T-helper 22 cell (primary cell): ENCODE measurements at places on chromosomes 1 and 21.

DNA sequence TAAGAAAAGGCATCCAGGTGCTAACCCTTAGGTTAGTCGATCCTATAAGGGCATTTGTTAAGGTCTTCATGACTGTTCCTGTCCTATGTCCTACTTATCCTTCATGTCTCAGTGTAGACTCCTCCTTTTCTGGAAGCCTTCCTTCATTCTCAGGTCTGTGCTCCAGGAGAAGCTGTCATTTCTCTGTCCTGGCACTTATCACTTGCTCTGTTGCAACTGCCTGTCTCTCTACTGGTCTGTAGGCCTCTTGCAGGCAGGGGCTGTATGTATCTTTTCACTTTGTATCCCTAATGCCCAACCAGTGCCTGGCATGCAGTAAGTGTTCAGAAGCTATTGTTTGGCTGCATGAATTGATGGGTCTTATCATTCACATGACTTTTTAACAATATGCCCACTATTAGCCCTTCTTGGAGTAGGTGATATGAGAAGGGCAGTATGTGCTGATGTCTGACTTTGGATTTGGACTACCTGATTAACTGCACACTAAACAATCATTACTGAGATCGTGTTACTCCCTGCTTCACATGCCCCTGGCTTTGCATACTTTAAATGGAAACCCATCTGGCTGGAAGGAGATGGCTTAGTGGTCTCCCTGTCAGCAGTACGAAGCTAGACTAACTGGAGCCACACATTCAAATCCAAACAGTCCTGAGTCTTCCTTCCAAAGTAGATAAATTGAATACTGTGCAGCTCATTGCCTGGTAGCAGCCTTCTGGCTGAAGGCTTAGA lies 88.8 kb downstream of the RGL1 start:
- no peak for DNase-seq

DNA sequence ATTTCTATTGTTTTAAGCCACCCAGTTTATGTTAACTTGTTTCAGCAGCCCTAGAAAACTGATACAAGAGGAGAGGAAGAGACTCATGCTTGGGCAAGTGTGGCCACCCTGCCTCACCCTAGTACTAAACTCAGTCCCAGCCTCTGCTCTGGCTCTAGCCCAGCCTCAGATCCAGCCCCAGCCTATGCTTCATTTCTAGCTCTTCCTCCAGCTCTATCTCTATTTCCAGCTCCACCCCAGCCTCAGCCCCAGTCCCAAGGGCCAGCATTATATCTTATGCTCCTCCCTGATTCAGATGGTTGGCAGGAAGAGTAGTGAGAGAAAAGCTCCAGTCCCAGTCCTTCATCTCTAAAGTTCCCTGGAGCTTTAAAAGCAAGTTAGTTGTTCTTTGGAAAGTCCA lies 535.5 kb downstream of the PTPRC start:
- no peak for DNase-seq

- no peak for DNase-seq
These were observed 49.8 kb downstream of the ACOT7 start for GRCh38 chr1:6343506-6344405.

- no peak for DNase-seq
These were observed 14.1 kb upstream of the SVBP start for GRCh38 chr1:42831273-42831672.

- no peak for DNase-seq
These were observed 11.3 kb downstream of the ARHGEF11 start for GRCh38 chr1:157034137-157034800.

GRCh38 chr1:78682496-78682895 lies 32.9 kb downstream of the IFI44 start:
- no peak for DNase-seq

- DNase-seq, result no peak
These were observed 64.1 kb upstream of the TMEM51 start for GRCh38 chr1:15089258-15089992.

GRCh38 chr1:169879034-169879840 lies 14.5 kb downstream of the SCYL3 start:
- DNase-seq, result no peak

DNA sequence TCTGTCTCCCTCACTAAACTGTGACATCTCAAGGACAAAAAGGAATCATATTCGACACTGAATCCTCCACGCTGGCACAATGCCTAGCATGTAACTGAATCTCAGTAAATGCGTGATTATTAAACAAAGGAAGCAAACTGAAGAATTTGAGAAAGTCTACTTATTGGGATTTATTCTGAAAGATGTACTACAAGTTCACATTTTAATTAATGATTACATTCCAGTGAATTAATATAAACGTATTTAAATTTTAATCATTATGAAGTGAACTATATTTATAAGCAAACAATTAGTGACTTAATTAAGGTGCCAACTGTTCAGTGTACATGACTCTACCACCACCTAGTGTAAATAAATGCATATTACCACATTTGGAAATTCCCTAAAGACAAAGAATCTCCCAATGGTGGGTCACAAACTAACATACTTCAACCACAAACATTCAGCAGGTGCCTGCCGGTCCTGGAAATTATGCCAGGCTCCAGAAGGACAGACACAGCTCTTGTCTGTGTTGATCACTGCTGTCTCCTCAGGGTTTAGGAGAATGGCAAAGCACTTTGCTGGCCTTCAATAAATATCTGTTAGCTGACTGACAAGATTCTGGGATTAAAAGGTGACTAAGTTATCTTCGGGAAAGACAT lies 56.3 kb downstream of the SMYD3 start:
- no peak for DNase-seq

- DNase-seq, result no peak
These were observed 69.6 kb upstream of the KCNK1 start for GRCh38 chr1:233544304-233544703.

DNA sequence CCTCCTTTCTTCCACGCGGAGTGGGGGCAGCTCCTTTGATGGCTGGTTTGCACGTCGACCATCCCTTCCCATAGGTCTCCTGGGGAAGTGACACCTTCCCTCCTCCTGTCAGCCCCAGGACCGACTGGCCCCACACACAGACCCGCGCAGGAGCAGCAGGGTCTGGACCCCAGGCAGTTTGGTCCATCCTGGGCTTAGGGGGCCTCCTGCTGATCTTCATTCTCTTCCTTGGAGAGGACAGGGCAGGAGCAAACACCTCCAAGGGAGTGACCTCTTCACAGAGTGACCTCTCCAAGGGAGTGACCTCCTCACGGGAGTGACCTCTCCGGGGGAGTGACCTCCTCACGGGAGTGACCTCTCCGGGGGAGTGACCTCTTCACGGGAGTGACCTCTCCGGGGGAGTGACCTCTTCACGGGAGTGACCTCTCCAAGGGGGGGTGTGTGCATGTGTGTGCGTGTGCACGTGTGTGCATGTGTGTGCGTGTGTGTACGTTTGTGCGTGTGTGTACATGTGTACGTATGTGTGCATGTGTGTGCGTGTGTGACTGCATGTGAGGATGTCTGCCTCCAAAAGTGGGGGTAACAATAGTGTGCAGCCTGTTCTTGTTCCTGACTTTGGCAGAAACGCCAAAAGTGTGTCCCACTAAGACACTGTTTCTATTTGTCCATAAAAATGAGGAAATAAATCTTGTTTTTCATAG lies 29.8 kb downstream of the COL6A1 start:
- no peak for DNase-seq

DNA sequence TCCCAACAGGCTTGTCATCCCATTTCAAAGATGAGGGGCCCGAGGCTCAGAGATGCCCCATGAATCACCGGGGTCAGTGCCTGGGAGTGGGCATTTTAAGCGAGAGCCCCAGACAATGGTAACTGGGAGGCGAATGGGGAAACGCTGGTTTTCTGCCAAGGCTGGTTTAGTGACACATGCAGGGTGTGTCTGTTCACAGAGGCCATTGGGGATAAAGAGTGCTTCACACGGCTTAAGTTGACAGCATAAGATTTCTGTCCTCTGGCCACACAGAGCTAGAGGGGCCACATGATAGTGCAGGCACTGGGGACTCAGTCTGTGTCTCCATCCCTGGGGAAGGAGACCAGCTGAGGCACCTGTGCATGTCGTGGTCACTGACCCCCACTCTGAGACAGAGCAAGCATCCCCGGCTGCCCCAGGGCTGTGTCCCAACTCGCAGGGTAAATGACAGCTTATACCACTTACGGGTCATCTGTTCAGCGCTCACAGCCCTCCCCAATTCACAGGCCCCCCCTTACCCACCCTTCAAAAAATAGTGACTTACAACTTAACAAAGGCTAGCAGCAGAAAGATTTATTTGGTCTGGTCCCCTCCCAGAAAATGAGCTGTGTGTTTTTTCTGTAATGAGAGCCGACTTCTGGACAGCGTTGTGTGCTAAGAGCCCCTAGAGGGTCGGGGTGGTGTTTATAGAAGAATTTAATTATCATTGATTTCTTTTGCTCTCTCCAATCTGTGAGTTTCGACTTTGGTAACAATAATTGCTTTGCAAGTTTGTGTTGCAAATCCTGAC lies 34.9 kb upstream of the ARHGEF16 start:
- DNase-seq, result no peak

- no peak for DNase-seq
These were observed 3.4 kb upstream of the HRNR start for GRCh38 chr1:152227310-152227928.

DNA sequence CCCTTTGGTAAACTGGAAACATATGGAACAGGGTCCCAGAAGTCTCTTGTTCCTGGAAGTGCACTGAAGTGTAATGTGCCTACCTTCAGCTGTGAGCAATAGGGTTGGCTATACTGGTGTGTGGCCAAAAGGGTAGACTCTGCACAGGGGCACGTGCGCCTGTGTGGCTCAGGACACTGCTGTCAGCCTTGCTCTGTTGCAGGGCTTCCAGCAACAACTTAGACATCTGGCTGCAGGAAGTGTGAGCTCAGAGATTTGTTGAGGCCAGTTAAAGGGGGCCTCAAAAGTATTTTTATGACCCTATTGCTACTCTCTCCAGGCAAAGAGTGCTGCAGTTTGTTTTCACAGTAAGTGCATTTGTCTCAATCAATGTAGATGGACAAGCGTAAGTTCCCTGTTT lies 7.5 kb downstream of the CTPS1 start:
- DNase-seq, result no peak

- no peak for DNase-seq
These were observed 146.6 kb downstream of the TLR5 start for GRCh38 chr1:222996310-222996975.

DNA sequence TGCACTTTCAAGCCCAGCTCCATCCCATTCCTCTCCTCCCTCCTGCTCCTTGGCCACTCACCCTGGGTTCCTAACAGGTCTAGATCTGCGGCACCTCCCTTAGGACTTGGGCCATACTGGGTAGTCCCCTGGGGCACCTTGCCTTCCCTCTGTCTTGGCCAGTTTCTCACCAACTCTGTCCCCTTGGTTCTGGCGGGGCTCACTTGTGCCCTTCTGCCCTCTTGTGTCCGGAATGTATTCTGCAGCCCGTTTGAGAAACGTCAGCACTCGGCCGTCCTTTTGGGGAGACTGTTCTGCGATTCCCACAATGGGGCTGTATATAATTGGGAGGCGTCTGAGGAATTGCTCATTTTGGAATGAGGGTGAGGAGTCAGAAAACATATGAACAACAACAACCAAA lies 162.4 kb downstream of the ZSCAN20 start:
- DNase-seq, result no peak

DNA sequence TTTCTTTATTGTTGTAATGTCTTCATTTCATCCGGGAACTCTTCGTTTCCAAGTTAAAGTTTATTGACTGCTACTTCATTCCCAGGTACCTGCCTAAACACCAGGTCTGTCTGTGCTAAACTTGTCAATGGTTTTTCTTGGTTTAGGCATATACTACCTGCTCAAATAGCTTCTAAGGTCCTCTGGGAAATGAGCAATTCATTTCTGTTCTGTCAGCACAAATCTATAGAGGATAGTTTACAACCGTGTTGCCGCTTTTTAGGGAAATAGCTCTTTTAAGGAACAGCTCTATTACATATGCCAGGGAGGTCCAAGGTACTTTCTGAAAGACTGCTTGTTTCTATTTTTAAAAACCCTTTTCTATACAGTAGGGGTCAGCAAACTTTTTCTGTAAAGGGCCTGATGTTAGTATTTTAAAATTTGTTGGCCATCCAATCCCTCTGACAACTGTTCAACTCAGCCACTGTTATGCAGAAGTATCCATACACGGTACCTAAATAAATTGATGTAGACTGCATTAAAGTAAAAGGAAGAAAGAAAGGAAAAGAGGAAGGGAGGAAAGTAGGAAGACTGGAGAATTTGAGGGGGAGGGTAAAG lies 222.7 kb upstream of the PTBP2 start:
- no peak for DNase-seq

DNA sequence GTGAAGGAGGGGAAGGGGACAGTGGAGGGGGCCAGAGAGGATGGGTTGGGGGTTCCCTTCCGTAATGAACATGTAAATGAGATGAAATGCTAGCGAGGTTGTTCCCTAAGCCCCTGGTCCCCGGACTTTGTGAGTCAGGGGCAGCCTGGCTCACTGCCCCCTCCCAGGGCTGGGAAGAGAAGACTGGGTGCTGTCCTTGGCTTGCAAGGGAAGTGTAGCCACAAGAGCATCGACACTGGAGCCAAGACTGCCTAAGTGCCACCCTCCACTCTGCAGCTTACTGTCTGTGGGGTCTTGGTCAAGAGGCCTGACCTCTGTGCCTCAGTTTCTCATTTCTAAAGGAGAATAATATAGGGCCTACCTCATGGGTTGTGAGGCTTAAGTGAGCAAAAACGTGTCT lies 483 bp downstream of the PEAR1 start:
- no peak for DNase-seq

- DNase-seq, result no peak
These were observed 29.3 kb downstream of the TNNT2 start for GRCh38 chr1:201348211-201348566.

DNA sequence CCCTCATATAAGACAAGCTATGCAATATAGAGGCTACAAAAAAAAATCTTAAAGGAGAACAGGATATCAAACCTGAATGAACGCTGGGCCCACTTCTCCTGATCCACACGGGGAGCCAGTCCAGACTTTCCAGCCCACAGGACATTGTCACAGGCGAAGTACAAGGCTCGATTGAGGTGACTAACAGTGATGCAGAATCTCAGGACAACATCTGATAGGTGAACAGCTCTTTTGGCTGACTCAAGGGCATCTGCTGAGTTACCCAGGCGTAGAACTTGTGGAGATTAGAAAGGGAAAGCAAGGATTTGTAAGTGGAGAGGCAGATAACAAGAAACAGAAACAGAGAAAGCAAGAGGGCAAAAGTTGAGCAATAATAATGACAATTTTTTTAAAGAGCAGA lies 1.8 kb downstream of the PEX11B start:
- no peak for DNase-seq

GRCh38 chr21:37341254-37341960 lies 25.2 kb upstream of the DYRK1A start:
- no peak for DNase-seq

DNA sequence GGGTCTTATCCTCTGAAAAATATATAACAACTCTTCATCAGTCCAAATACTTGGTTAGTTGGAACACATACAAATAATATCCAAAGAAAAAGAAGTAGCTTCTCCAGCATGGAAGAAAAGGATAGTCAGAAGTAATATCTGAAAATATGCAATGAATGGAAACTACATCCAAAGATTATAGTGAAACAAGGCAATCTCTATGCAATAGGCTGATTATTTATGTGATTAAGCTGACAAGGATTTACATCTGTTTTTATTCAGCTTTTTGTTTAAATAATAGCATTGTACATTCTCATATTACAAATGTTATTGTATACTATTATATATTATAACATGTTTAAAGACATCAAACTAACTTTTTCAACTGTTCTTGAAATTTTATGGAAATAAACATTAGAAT lies 15.3 kb upstream of the TGFBR3 start:
- no peak for DNase-seq

- no peak for DNase-seq
These were observed 243.0 kb upstream of the SGIP1 start for GRCh38 chr1:66290761-66291530.
